Stimulated activated CD8-positive, alpha-beta memory T cell treated with anti-CD3 and anti-CD28 coated beads, Interleukin-2, amount 100 ng/mL, for 1 hour (primary cell): ENCODE measurements at places on chromosomes 3 and 15.

DNA sequence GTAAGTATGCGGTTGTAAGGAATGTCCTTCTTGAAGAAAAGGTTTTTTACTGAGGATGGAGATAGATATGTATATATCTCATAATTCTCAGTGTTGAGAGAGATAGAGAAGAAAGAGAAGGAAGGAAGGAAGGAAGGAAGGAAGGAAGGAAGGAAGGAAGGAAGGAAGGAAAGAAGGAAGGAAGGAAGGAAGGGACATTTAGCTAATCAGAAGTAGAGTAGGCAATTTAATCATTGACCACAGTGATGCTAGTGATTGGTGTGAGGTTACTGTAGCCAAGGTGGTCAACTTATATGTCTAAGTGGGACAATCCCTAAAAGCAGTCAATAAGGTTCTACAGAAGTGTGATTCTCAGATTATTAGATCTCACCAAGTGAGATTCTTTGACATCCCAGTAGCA is 751.8 kb upstream of the CBLB start:
- no peak for DNase-seq

DNA sequence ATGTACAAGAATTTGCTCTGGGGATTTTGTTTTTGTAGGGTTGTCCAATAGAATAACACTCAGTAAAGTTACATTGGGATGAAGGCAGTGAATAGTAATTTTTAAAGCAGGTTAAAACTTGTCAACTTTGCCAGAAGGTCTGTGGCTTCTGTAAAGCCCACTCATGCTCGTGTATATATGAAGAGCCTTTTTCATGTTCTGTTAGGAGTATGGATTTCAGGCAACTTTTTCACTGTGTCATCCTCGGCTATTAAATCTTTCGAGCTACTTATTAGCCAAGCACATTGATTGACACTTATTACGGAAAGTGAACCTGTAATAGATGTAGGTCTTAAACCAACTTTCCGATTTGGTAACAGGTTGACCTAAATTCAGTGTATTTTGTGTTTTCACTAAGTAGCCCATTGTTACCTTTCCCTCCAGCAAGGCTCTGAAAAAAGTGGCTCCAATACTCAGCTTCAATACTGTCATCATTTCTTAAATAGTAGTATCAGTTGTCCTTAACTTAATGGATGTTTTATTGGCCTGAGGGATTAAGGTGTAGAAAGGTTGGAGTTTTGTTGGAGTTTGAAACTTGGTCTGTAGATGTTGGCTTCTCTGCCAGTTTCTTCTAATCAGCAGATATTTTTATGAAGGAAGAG is 1.7 kb downstream of the PAK2 start:
- no peak for DNase-seq

- no peak for DNase-seq
Measured at GRCh38 chr3:196994056-196994455, 25.4 kb upstream of the PIGZ start.

DNA sequence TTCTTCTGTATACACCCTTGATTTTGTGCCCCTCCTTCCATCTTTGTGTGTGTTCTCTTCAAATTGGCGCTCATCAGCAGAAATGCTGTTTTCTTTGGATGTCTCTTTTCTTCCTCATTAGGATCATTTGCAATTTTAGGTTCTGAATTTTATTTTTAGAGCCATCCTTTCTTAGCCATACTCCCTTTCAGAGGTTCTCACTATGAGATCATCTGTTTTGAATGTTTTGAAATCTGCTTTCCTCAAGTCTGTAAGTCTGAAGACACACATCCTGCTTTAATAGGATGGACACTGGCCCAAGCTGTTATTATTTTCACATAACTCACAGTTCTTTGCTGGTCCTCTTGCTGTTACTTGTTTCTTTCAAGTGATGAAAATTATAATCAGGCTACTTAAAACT is 124.8 kb downstream of the BDH1 start:
- DNase-seq = no peak

- no peak for DNase-seq
Measured at GRCh38 chr3:150784747-150785125, 21.8 kb upstream of the SIAH2 start.

GRCh38 chr3:19264424-19264823 is 116.1 kb downstream of the KCNH8 start:
- DNase-seq = no peak

DNA sequence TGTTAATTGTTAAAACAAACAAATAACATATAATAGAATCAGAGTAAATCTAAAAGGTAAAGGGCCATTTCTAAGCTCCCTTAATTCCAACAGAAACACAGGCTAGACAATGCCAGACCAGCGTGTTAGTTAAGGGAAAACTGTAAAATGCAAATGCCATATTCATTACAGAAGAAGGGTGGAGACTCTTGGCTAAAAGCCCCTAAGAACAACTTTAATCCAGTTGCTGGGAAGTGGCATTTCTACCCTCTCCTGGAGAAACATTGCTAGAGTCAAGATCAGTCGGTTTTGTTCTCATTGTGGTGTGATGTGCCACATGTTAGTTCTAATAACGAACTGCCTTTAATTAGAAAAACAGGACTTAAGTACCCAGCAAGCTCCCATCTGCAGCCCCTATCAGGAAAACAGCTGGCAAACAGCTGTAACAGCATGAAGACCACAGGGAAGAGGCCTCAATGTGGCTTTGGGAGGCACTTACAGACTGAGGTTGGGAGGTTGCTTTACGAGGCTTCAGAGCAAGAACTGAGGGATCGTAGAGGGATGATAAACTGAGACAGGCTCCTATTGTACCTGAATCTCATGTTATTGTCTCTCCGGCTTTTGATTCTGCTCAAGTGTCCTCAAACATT is 1134.8 kb downstream of the ROBO1 start:
- DNase-seq = no peak

- no peak for DNase-seq
Measured at GRCh38 chr3:114902691-114903101, 244.4 kb downstream of the ZBTB20 start.

GRCh38 chr3:123559040-123559861 is 25.6 kb downstream of the HACD2 start:
- DNase-seq = no peak

- DNase-seq = no peak
Measured at GRCh38 chr15:80990955-80991354, 1.3 kb upstream of the MESD start.

- no peak for DNase-seq
Measured at GRCh38 chr3:21170964-21171363, 580.0 kb downstream of the ZNF385D start.

- DNase-seq = no peak
Measured at GRCh38 chr3:98885851-98886250, 15.6 kb downstream of the DCBLD2 start.

- DNase-seq = no peak
Measured at GRCh38 chr15:77479015-77479414, 58.3 kb downstream of the HMG20A start.
